ENCODE measurements at places on chromosomes 3 and 15.
A peak's percentile ranks its signal among the peaks of the same experiment; 100 is the strongest.

DNA sequence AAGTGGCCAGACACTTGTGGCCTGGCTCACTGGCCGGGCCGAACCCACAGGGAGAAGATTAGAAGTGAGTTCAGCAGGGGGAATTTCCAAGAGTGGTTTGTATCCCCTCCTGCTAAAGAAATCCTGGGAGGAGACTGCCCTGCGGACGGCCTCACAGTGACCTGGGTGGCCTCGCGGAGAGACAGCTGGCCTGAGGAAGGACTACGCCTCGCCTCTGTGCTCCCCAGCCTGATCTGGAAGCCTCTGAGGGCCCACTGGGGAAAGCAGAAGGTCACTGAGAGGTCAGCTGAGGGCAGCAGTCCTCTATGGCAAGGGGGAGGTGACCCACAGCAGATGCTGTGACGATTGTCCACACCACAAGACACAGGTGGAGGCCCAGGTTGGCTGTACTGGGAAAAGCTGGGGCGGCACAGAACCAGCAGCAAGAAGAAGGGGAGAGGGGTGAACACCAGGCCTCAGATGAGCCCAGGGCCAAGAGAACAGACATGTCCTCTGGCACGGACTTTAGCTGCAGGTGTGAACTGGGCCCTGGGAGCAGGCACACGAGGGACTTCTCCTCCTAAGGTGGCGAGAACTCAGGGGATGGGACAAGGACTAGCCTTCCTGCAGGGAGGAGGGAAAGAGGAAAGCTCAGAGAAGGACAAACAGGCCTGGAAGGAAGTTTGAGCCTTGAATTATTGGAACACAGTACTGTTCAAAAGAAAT lies 37.2 kb upstream of the DLG1 start:
- DNase-seq, result no peak

DNA sequence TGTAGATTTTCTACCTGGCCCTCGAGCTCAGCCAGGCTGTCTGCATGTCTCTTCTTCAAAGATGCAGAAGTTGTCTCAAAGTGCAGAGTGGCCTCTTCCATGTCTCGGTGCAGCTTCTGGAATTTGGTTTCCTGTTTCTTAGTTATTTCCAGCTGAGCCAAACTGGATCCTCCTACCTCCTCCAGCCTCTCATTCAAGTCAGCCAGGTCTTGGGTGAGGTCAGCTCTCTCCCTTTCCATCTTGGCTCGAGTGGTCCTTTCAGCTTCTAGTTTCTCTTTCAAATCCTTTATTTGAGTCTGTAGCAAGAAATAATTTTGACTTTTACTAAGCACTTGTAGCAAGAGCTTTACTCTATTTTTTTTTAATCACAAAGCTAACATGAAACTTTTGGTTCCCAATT lies 81.8 kb downstream of the MYH15 start:
- DNase-seq, result no peak

DNA sequence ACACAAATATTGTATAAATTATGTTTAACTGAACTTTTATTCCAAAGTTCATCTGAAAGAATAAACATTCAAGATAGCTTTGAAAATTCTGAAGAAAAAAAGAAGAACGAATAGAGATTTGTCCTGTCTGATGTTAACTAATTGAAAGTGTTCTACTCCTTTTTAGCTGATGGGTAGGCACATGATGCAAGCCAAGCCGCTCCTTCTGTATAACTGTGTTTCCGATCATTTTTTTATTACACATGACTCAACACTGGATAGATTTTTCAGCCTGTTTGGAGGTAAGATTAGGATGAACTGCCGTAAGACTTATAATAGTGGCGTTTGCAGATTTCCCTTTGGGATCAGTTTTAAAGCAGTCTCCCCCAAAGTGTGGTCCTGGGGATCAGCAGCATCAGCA lies 19.0 kb downstream of the NSUN3 start:
- no peak for DNase-seq

- no peak for DNase-seq
Measured at GRCh38 chr3:188526057-188526456, 372.1 kb downstream of the LPP start.

DNA sequence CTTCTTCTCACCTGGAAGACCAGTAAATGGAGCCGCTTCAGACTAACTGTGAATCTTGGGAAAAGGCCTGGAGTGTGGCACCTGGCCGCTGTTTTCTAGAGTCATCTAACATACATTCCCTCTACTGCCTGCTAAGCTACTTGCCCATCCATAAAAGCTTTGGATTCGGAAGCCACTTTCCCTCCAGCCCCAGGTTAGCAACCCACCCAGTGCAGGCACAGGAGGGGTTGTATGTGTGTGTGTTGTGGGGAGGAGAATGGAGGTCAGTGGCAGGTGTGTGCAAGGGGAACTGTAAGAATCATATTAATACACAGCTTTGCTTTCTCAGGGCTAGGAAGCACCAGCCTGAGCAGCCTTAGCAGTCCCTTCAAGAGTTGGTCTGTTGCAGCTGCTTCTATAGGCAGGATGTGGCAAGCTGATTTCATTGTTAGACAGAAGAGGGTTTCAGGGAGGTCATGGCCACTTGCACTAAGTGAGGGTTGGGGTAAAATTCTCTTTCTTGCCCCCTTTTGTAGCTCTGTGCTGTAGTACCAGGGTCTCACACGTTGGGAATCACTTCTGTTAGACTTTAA lies 8.9 kb downstream of the NSUN3 start:
- DNase-seq, result no peak

DNA sequence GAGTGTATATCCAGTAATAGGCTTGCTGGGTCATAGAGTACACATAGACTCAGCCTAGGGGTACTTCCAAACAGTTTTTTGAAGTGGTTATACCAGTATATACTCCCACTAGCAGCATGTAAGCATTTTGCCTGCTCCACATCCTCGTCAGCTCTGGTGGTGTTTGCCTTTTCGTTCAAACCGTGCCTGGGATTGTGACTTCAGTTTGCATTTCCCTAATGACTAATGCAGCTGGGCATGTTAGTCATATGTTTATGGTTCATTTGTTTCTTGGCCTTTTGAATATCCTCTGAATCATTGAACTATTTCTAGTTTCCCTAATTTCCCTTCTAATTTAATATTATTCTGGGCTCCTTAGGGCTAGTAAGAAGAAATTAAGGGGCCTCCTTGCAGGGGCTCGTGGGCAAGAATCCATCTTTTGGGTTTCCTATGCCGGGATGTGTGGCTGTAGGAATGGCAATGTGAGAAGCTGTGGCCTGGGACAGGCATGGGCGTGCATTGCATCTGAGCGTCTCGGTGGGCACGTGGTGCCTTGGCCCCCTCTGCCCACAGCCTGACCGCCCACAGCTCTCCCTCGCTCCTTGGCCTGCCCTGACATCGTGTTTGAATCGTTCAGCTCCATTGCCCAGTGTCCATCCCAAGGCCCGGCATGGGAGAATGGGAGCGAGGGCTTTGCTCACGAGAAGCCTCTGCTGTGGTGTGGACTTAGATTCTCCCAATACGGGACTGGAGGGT lies 26.4 kb downstream of the FAH start:
- DNase-seq, result no peak

DNA sequence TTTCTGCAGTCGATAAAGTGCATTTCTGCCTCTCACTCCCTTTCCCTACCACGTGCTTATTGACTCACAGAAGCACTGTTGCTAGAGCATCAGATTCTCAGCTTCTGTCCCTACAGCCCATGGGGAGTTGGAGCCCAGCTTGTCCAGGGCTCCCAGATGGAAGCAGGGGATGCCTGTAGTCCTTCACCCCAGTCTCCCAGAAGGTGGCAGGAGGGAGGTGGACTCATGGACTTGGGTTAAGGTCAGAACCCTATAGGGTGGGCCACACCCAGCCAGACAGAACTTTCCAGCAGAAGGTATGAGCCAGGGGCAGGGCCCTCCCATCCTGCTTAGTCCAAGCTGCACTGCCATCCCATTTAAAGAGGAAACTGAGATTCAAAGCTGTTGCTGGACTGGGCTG lies 33.1 kb upstream of the SEMA3F start:
- no peak for DNase-seq

- DNase-seq, result no peak
Measured at GRCh38 chr3:77514766-77515165, 474.9 kb downstream of the ROBO2 start.

DNA sequence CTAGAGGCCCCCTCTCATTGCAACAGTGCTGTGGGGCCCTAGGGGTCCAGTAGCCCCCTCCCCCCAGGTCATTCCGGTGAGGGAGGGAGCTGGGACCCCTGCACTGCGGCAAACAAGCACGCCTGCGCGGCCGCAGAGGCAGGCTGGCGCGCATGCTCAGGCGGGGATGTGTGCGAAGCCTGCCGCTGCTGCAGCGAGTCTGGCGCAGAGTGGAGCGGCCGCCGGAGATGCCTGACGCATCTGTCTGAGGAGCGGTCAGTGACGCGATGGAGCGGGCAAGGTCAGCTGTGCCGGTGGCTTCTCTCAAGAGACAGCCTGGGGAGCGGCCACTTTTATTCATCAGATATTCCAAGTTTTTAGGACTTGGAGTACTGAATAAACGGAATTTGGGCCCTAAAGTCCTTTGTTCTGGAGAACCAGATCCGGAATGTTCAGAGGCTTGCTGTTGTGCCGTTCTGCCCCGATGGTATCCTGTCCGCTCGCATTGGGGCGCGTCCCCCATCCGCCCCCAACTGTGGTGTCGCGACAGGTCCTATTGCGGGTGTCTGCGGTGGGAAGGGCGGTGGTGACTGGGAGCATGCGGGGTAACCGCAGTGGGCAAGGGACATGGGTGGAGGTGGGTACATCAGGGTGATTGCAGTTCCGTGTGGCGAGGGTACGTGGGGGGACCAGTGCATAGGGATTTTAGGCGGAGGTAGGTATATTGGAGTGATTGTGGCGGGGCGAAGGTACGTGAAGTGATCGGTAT lies at the start of the genes SNRPN and SNURF:
Gene SNRPN (plus strand): TSS at position 205 of the 748 bp plus-strand sequence. CDS start 19,467 bp downstream, outside the sequence.
Gene SNURF (plus strand): TSS at position 205 of the 748 bp plus-strand sequence. CDS start 62 bp downstream, at position 267.
- peak; percentile 1 for DNase-seq

GRCh38 chr15:40273428-40273827 lies 9.4 kb downstream of the ANKRD63 start:
- DNase-seq, result no peak

DNA sequence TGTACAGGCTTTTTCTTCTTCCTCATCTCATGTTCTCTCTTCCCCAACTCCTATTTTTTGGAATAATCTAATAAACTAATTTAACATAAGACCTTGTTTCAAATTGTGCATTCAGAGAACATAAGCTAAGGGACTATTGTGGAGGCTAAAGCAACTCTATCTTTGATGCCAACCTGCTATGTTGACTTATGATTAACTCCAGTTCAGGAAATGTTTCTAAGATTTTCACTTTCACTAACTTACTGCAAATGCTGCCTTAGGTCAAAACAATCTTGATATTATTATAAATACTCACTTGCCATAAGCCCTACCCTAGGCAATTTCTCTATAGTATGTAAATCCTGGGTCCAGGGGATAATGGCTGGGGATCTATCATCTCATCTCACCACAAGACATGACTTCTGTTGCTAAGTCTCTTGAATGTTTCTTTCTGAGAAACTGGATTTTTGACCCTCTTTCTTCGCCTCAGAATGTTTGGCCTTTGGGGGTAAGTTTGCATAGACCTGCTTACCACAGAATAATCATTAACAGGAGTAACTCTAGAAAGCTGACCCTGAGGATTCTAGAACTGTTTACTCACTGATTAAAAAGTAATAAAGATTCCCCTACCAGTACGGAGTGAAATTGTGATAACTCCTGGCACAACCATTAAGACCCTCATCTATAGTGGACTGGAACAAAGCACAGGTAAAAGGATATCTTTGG lies 768.1 kb downstream of the GBE1 start:
- no peak for DNase-seq

DNA sequence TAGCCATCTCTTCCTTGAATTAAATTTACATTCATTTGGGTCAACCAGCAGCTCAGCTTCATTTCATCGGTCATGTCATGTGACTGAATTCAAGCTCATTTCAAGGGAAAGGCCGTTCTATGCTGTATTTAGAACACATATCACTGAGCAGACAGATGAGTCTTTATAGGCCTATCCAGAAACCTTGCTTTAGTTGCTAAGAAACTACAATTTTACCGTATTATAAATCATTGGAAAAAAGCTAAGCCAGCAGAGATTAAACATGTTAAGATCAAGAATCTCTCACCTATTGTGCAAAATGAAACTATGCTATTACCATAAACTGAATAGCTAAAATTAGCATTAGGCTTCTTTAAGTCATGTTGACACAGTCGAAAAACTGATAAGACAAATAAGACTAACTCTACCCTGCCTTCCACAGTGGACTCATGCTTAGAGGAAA lies 2.2 kb downstream of the NPTN start:
- DNase-seq, result no peak

- no peak for DNase-seq
Measured at GRCh38 chr3:177932346-177932745, 603.9 kb upstream of the KCNMB2 start.

- no peak for DNase-seq
Measured at GRCh38 chr3:139098391-139098790, 53.7 kb upstream of the PRR23C start.

DNA sequence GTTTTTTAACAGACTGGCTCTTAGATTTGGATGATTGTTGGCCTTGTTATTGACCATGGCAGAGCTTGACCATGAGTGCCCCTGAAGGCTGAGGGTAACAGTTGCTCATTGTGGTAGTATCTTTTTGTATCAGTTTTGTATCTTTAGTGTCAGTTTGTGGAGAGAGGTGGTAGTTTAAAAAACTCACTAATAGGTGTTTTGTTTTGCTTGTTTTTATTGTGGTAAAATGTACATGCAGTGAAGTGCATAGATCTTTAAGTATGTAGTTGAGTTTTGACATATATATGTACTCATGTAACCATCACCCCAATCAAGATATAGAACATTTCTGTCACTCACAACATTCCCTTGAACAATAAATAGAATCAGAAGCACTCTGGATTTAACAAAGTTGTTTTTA lies 9.8 kb downstream of the GMPS start:
- no peak for DNase-seq

Measured in NCI-H1048 (cell line).